K562 (cell line): ENCODE measurements at places on chromosomes 7 and 10.

GRCh38 chr10:132449051-132449810, 52.2 kb downstream of the PWWP2B start:
- DNase-seq = peak; percentile 42

DNA sequence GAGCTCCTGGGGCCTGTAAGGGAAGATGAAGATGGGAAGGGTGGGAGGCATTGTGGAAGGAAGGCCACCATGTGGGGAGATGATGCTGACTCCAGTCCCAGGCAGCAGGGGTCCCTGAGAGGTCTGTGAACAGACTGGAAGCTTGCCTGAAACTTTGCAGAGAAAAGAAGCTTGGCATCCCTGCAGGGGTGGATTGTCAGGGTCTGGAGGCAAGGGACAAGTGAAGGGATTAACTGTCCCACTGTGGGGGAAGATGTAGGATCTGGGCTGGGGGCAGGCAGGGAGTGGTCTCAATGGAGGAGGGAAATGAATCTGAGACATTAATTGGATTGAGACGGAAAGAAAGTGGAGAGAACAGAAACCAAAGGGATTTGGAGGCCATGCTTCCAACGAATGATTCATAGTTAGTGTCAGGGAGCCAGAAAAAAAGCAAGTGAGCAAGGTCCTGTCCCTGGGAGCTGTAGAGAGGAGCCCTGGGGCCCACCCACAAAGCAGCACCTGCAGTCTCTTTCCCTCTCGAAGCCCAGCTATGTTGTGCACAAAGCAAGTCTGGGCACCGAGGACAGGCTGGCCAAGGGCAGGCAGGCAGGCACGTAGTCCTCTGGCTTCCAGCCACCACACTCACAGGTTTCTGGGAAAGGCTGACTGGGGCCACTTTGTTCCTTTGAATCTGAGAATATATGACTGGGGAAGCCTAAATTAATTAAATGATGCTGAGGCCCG, 4.7 kb upstream of the SLC18A3 start:
- no peak for DNase-seq

- DNase-seq = no peak
These were observed 110.8 kb downstream of the JAZF1 start for GRCh38 chr7:28069807-28070206.

DNA sequence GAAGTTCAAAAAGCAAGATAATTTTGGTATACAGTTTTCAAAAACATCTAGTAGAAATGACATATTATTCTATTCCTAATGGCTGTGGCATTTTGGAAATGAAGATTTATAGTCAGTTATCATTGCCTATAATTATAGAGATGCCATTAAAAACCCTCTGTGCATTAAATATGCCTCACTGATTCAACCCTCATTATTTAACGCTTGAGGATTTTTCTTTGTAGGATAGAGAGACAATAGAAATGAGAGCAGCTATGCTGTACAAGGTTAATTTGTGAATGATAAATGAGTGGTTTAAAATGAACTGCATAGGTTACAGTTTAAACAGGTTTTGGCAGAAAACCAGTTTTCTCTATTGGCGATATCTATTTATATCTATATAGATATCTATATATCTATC, 32.2 kb upstream of the SEMA3A start:
- DNase-seq = no peak

- no peak for DNase-seq
These were observed 61.9 kb downstream of the CREB5 start for GRCh38 chr7:28474282-28474638.

DNA sequence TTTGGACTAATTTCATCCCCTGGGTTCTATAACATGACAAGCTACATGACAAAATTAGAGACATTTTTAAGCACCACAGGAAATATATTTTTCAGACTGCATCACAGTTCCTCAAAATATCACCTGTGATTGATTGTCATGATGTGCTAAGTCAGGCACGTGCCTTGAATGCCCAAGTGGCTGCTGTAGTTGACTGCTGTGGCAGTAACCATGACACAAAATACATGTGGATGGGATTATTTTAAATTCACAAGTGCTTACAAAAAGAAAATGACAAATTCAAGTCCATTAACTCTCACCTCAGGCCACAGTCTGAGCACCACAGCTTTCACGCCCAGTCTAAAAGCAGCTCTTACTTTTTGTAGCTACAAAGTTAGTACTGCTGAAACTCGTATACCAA, 45.5 kb downstream of the TNPO3 start:
- no peak for DNase-seq

- DNase-seq = no peak
These were observed 38.7 kb downstream of the PLXNA4 start for GRCh38 chr7:132537456-132538145.

- DNase-seq = no peak
These were observed 53.6 kb downstream of the AFAP1L2 start for GRCh38 chr10:114350751-114351150.

DNA sequence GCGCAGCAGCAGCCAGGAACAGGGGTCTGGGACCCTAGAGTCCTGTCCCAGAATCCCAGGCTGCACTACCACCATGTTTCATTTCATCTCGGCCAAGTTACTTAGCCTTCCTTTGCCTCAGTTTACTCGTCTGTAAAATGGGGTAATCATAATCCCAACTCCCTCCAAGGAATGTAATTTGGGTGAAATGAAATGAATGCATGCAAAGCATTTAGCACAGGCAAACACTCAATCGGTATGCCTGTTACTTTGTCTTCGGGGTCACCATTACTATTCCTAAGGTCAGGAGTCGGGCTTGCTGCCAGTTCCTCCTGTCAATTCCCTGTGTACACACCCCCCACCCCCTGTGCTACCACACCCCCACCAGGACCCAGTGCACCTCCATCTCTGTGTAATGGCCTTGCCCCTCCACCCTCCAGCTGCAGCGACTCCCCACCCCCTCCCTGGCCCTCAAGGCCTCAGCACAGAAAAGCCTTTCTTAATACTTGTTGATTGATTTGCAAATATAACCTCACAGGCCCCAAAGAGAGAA, 1.7 kb downstream of the TNS3 start:
- DNase-seq = no peak

- DNase-seq = no peak
These were observed 116.8 kb upstream of the TBX20 start for GRCh38 chr7:35370687-35371086.

GRCh38 chr10:33315891-33316290, 18.6 kb downstream of the NRP1 start:
- DNase-seq = no peak

- peak; percentile 47 for DNase-seq
These were observed 11.8 kb upstream of the TIAL1 start for GRCh38 chr10:119608316-119609155.

DNA sequence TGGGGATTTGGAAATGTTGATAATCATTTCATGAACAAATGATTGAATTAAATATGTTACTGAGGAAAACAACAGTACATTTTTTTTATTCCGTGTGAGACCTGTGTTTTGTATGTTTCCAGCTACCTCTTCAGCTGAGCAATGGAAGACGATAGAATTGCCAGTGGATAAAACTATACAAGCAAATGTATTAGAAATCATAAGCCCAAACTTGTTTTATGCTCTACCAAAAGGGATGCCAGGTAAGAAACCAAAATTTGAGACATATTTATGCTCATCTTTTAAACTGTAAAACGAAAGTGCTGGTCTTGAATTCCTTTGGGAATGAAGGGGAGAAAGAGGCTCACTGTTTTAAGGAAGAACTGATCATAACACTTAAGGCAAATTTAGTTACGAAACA, 17.8 kb upstream of the VWA2 start:
- DNase-seq = no peak

DNA sequence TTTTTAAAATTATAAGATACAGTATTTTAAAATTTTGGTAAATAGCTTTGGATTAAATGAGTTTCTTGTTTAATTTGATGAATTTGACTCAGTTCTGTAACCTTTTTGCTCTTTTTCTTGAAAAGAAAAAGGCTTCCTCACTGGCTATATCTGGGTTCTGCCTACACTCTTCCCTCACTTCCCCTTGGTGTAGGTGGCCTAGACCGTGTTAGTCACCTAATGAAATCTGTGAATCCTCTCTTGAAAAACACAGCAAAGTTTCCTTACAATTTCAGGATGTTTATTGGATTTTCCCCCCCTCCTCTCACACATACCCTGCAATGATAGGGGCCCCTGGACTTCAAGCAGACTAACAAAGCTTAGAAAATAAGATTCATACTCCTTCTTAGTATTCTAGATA, 231.6 kb downstream of the ADK start:
- DNase-seq = no peak

- no peak for DNase-seq
These were observed 71.1 kb downstream of the INPP5A start for GRCh38 chr10:132608511-132609195.

- no peak for DNase-seq
These were observed 93.6 kb upstream of the RSU1 start for GRCh38 chr10:16910793-16911164.

- DNase-seq = peak; percentile 83
These were observed 17.6 kb downstream of the DNAJB12 start for GRCh38 chr10:72337039-72337629.

DNA sequence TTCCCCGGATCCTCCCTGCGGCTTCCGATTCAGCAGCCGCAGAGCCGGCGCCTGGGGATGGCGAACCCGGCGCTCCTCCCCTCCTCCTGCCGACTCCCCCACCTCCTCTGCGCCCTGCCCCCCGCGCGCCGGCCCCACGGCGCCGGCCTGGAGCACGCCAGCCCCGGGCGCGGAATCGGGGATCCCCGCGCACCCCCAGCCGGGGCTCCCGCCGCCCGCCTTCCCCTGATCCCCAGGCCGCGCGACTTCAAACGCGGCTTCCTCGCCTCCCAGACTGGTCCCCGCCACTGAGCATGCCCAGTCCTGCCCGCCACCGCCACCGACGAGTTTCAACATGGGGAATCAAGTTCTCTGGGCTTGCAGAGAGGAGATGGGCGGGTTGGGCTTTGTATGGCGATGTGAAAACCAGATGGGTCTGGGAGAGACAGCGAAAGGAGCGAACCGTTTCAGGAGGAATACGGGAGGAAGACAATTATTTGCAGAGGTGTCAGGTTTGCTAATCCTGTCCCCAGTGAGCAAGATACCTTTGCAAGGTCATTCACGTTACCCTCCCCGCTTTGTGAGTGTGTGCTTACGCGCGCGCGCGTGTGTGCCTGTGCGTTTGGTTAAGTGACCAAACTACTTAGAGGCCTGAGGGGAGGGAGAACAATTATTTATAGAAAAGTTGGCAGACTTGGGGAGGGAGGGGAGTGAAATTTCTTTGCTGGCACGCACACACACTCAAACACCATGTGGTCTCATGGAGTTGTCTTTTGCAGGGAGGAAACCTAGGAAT, at the start of gene PANK1:
Gene PANK1, minus strand, starts transcription at position 276 of the 775 bp plus-strand sequence. CDS start 351 bp downstream, outside the sequence.
- peak; percentile 66 for DNase-seq

GRCh38 chr7:148982654-148983199, 45.6 kb downstream of the PDIA4 start:
- DNase-seq = peak; percentile 23

GRCh38 chr7:155893176-155893575, 80.9 kb upstream of the SHH start:
- no peak for DNase-seq

DNA sequence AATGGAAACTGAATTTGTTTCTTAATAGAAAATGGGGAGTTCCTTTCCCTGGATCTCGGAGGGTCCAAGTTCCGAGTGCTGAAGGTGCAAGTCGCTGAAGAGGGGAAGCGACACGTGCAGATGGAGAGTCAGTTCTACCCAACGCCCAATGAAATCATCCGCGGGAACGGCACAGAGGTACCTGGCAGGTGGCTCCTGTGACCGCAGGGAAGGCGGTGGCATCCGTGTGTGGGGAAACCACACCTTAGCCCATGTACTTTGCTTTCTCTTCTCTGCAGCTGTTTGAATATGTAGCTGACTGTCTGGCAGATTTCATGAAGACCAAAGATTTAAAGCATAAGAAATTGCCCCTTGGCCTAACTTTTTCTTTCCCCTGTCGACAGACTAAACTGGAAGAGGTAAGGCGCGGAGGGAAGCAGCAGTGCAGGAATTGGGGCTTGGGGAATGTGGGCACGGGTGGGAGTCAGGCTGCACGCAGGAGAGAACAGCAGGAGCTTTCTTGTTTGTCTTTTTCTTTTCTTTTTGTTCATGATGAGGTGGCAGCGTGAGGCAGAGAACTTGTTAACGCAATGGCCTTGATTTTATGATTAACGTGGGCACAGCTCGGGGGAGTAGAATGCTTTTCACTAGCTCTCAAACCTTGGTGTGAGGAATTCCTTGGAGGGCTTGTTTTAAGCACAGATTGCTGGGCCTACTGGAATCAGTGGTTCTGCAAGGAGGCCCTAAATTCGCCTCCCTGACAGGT, 12.8 kb downstream of the HKDC1 start:
- no peak for DNase-seq

DNA sequence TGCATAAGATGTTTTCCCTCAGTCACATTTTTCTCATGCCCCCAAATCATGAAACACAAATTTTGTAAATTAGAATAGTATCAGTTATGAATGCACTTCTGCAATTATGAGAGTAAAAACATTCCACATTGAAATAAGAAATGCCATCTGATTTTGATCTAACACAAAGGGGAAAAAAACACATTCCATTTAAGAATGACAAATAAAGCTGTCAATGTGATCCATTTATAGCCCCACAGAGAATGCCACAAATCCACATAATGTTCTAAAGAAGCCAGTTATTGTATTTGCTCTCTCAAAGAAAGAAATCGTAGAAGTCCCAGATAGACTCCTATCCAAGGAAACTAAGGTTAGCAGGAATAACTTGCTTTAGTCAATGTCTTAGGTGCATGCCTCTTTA, 48.7 kb upstream of the RHOBTB1 start:
- DNase-seq = no peak

DNA sequence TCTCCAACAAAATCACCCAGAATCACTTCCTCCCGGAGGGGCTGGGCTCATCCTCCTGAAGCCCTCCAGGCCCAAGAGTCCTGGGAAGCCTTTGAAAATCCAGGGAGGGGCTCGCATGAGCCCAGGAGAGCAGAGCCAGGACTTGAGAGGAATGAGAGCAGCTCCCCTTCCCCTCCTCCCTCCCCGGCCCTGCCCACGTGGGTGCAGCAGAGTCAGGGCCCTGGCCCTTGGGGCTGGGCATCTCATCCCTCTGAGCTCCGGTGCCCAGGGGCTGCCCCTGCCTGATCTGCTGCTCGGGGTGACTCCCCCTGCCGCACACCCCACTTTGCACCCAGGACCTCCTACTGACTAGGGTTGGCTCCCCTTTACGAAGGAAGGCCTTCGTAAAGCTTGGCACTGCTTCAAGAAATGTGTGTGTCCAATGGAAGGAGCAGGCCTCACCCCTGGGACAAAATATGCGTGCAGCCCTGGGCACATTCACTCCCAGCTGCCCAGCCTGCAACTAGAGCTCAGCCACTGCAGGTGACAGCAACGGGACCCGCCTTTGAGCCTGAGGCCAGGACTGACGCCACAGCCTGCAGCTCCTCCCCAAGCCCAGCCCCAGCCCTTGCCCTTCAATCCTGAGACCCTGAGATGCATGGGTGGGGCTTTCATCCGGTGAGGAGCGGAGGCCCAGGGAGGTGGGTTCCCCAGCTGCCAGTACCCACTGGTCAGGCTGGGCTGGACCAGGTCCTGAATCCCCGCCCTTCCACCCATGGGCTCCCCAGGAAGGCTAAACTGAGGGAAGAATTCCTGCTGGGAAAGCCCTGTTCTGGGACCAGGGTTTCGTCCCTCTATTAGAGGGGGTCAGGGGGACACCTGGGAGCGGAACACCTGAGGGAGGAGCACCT, 21.8 kb downstream of the PWWP2B start:
- DNase-seq = peak; percentile 17

GRCh38 chr10:104766341-104766740, 125.3 kb downstream of the SORCS3 start:
- no peak for DNase-seq

GRCh38 chr7:140121326-140121725, 55.5 kb downstream of the KDM7A start:
- no peak for DNase-seq

- no peak for DNase-seq
These were observed 183.4 kb downstream of the PRKCQ start for GRCh38 chr10:6396652-6397051.

- no peak for DNase-seq
These were observed 17.2 kb upstream of the MYH16 start for GRCh38 chr7:99255463-99255862.
